ENCODE measurements at places on chromosomes 7 and 10. TPM values are rescaled to one million over a fixed set of nuclear protein-coding genes. Genes with fewer than 3 reads are reported as not detected.
A peak's percentile ranks its signal among the peaks of the same experiment; 100 is the strongest.

GRCh38 chr7:28605427-28606085 lies 193.2 kb downstream of the CREB5 start:
- DNase-seq, result peak; percentile 89

DNA sequence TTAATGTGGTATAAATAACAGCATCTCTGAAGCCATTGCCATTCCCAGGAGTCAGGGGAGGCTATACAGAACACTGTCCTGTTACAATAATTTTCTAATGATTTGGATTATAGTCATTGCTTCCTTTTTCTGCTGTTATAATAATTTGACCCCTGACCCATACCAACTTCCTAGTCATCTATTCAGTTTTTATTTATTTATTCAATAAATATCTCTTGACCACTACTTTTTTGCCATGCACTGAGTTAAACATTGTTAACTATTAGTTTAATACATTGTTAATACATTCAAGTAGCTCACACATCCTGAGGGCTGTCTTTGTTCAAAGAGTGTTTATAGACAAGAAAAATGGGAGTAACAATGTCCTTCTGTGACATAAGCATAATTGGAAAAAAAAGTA lies 235.5 kb upstream of the MEOX2 start:
- peak; percentile 52 for DNase-seq

- DNase-seq, result no peak
Observed at GRCh38 chr10:75982611-75983369, 551.4 kb downstream of the LRMDA start.

DNA sequence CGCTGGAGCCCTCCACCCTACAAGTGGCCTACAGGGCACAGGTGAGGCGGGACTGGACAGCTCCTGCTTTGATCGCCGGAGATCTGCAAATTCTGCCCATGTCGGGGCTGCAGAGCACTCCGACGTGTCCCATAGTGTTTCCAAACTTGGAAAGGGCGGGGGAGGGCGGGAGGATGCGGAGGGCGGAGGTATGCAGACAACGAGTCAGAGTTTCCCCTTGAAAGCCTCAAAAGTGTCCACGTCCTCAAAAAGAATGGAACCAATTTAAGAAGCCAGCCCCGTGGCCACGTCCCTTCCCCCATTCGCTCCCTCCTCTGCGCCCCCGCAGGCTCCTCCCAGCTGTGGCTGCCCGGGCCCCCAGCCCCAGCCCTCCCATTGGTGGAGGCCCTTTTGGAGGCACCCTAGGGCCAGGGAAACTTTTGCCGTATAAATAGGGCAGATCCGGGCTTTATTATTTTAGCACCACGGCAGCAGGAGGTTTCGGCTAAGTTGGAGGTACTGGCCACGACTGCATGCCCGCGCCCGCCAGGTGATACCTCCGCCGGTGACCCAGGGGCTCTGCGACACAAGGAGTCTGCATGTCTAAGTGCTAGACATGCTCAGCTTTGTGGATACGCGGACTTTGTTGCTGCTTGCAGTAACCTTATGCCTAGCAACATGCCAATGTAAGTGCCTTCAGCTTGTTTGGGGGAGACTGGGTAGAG lies at the start of gene COL1A2:
Gene COL1A2 (plus strand): TSS at position 459 of the 704 bp plus-strand sequence. CDS start 137 bp downstream, at position 596.
- peak; percentile 32 for DNase-seq

- DNase-seq, result peak; percentile 81
Observed at GRCh38 chr10:99880080-99880835, 97.8 kb downstream of the ABCC2 start.

GRCh38 chr10:97157578-97158095 lies 28.1 kb downstream of the SLIT1 start:
- DNase-seq, result no peak

DNA sequence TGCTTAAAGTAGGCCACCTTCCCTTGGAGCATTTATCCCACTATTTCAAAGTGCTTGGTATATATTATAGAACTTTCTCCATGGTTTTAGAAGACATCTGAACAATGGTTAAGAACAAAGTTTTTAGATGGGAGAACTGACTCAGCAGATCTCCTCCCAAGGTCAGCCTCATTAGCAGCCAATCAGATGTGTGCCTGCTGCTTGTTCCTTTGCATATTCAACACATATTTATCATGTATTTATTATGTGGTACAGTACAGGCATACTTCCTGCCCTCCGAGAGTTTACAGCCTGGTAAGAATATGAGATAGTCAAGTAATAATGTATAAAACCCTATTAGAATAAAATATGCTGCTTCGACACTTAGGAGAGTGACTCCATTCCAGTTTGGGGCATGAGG lies 120.1 kb upstream of the NRP1 start:
- no peak for DNase-seq

GRCh38 chr7:44569959-44570358 lies 3.7 kb downstream of the DDX56 start:
- DNase-seq, result no peak

ELMO1 gene
- 17.0 TPM for polyA plus RNA-seq

TCERG1L gene
- not detected for polyA plus RNA-seq

- DNase-seq, result no peak
Observed at GRCh38 chr7:33792547-33793105, 112.7 kb upstream of the BMPER start.

NEUROD6 gene
- not detected for polyA plus RNA-seq

C10orf67 gene
- polyA plus RNA-seq, result not detected

Measured in endothelial cell of umbilical vein (primary cell).